Right ventricle myocardium superior (tissue), 1 donor: ENCODE measurements at places on chromosomes 5 and 9.

DNA sequence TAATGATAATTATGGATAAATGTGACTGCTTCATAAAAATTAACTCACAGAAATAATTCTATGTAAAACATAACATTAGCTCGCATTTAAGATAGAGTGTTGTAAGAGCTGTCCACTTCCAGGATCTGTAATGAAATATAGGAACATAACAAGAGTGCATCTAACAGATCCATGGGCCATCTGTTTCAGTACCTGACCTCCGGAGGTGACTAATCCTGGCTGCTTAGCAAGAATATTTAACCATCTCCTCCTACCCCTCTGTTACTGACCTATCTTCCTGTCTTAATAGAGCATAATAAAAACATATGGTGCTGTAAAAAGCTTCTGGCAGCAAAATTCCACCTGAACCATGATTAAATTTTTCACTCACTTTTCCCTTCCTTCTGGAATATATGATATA, 7.1 kb downstream of the PLCXD3 start:
- no peak for DNase-seq

GRCh38 chr9:121071756-121072421, 2.9 kb upstream of the CNTRL start:
- no peak for DNase-seq

- DNase-seq: no peak
These were observed 254.1 kb downstream of the SLF1 start for GRCh38 chr5:94872526-94872925.

DNA sequence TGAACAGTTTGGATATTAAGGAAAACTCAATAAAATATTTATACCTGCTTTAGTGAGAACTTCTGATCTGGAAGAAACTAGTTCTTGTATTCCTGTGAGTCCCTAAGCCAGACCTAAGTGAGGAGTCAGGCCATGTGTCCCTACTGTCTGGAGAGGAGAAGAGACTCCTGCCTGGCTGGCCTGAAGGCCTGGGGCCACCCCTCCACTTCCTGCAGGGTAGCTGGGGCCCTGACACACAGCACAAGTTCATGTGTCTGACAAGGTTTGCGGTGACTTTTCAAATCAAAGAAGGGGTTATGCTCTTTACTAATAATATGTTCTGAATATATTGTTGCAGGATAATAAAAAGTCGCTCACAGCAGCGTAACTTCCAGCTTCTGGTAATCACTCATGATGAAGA, 16.1 kb upstream of the IL13 start:
- no peak for DNase-seq

- DNase-seq: no peak
These were observed 140.1 kb downstream of the CEMIP2 start for GRCh38 chr9:71628247-71628646.
